Uterus (tissue), 4 donors: ENCODE measurements at places on chromosomes 2 and 18. TPM values are rescaled to one million over a fixed set of nuclear protein-coding genes. Genes with fewer than 3 reads are reported as not detected.
A peak's percentile ranks its signal among the peaks of the same experiment; 100 is the strongest.

- no peaks in the 10 kb centered on the region for H3K36me3 ChIP-seq
- H3K27ac ChIP-seq, result no peak overlapping the region
- H3K4me3 ChIP-seq, result no peak overlapping the region
- no peak for DNase-seq
- no peaks in the 10 kb centered on the region for H3K27me3 ChIP-seq
- no peaks in the 10 kb centered on the region for H3K4me1 ChIP-seq
Observed at GRCh38 chr18:24629921-24630320, 169.5 kb downstream of the HRH4 start.

- no peaks in the 10 kb centered on the region for H3K4me1 ChIP-seq
- H3K27ac ChIP-seq, result no peak overlapping the region
- H3K36me3 ChIP-seq, result no peaks in the 10 kb centered on the region
- DNase-seq, result no peak
- H3K4me3 ChIP-seq, result no peak overlapping the region
- H3K27me3 ChIP-seq, result no peaks in the 10 kb centered on the region
Observed at GRCh38 chr2:206832873-206833272, 67.5 kb downstream of the FASTKD2 start.

GRCh38 chr2:208906330-208906729, 499.7 kb downstream of the PTH2R start:
- H3K36me3 ChIP-seq, result no peaks in the 10 kb centered on the region
- no peaks in the 10 kb centered on the region for H3K4me1 ChIP-seq
- H3K27me3 ChIP-seq, result no peaks in the 10 kb centered on the region
- no peak overlapping the region for H3K4me3 ChIP-seq
- DNase-seq, result no peak
- no peak overlapping the region for H3K27ac ChIP-seq

DNA sequence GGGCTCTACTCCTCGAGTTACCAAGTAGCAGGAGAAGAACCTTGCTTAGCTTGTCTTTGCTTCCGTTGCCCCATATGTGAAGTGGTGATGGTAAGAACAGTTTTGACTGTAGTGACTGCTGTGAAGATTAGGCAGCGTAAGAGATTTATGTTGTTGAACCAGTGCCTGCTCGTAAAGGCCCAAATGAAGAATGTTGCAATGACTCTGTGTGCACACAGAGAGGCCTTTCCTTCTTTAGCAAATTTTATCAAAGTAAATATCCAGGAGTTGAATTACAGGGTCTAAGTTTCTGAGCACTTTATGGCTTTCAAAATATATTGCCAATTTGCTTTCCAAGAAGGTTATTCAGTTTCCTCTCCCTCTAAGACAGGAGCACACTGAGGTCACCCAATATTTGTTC, 14.5 kb downstream of the NTSR2 start:
- no peak overlapping the region for H3K4me3 ChIP-seq
- no peaks in the 10 kb centered on the region for H3K27me3 ChIP-seq
- DNase-seq, result peak; percentile 33
- no peaks in the 10 kb centered on the region for H3K4me1 ChIP-seq

- H3K27ac ChIP-seq, result no peak overlapping the region
- no peaks in the 10 kb centered on the region for H3K4me1 ChIP-seq
- DNase-seq, result no peak
- H3K27me3 ChIP-seq, result no peaks in the 10 kb centered on the region
- H3K36me3 ChIP-seq, result no peaks in the 10 kb centered on the region
Observed at GRCh38 chr2:39024833-39025232, 96.0 kb downstream of the SOS1 start.

GRCh38 chr2:136917411-136917881, 152.1 kb downstream of the THSD7B start:
- no peaks in the 10 kb centered on the region for H3K4me1 ChIP-seq
- no peaks in the 10 kb centered on the region for H3K27me3 ChIP-seq
- H3K4me3 ChIP-seq, result no peak overlapping the region
- H3K36me3 ChIP-seq, result no peaks in the 10 kb centered on the region

DNA sequence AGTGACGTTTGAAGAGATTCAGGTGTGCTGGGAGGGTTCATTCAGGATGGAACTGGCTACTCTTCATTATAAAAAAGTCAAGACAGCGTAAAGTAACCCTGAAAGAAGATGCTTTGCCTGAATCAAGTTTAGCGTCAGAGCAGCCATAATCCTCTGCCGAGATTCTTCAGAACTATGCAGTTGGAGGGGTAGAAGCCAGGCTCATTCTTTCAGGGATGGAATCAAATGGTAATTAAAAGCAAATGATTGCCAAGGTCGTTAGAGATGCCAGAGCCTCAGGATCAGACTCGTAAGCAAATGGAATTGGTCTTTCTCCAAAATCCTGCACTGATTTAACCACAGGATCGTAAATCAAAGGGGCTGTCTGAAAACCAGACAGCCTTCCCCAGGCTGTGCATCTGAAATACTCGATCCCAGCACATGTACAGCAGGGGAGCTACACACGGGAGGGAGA, 21.9 kb downstream of the APCDD1 start:
- peaks cover 15% of the 10 kb centered on the region for H3K4me1 ChIP-seq
- H3K36me3 ChIP-seq, result no peaks in the 10 kb centered on the region
- H3K4me3 ChIP-seq, result no peak overlapping the region
- no peaks in the 10 kb centered on the region for H3K27me3 ChIP-seq

Gene MYOM1
- 15.8 TPM for total RNA-seq

Gene LBX2
- total RNA-seq, result 2.9 TPM

GRCh38 chr2:181308766-181309515, 148.2 kb upstream of the ITGA4 start:
- peaks cover 7% of the 10 kb centered on the region for H3K27me3 ChIP-seq
- H3K4me1 ChIP-seq, result no peaks in the 10 kb centered on the region
- no peak for DNase-seq
- H3K27ac ChIP-seq, result no peak overlapping the region
- H3K4me3 ChIP-seq, result no peak overlapping the region

DNA sequence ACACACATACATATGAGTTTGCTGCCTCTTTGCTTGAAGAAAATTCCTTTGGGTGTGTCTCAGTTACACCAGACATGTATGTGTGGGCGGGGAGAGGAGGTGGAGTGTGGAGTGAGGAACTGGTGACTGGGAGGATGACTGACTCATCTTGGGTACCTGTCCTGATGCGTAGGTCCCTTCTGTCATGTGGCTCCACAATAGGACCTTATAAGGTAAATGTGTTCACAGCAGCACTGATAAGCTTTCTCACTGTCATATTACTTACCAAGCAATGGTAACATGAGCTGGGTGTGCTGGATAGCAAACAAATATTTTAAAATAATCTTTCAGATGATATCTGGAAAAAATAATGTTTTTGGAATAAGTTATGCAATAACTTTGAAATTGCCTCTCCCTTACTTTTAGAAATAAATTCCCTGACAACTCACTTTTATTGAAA, 45.1 kb downstream of the SLC9A2 start:
- DNase-seq, result no peak
- H3K4me3 ChIP-seq, result no peak overlapping the region
- H3K4me1 ChIP-seq, result no peaks in the 10 kb centered on the region
- no peaks in the 10 kb centered on the region for H3K36me3 ChIP-seq
- H3K27me3 ChIP-seq, result no peaks in the 10 kb centered on the region
- no peak overlapping the region for H3K27ac ChIP-seq

Gene SLC35F5
- total RNA-seq, result 87.6 TPM
